ENCODE measurements at places on chromosomes 5 and 9.

- DNase-seq: no peak
These were observed 19.6 kb downstream of the ROR2 start for GRCh38 chr9:91930475-91930874.

- peak; percentile 97 for DNase-seq
These were observed 12.1 kb downstream of the PCDH1 start for GRCh38 chr5:141866096-141866495.

GRCh38 chr5:10615693-10616092 is 51.8 kb downstream of the ANKRD33B start:
- no peak for DNase-seq

DNA sequence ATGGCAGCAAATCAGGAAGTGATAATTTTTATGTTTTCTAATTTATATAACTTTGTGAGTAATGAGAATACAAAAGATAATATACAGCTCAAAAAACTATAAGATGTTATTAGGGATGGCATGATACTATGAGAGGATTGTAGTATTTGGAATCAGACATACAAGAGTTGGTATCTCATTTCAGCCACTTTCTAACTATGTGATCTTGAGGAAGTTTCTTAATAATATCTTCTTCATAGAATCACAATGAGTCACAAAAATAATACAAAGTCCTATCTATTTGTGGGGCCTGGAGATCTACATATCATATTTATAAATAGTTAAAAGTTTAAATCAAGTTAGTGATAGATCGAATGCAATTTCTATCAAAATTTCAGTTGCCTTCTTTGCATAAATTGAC is 23.7 kb upstream of the TMED7 start:
- DNase-seq: no peak

GRCh38 chr9:133506653-133507038 is 18.1 kb downstream of the MYMK start:
- no peak for DNase-seq

DNA sequence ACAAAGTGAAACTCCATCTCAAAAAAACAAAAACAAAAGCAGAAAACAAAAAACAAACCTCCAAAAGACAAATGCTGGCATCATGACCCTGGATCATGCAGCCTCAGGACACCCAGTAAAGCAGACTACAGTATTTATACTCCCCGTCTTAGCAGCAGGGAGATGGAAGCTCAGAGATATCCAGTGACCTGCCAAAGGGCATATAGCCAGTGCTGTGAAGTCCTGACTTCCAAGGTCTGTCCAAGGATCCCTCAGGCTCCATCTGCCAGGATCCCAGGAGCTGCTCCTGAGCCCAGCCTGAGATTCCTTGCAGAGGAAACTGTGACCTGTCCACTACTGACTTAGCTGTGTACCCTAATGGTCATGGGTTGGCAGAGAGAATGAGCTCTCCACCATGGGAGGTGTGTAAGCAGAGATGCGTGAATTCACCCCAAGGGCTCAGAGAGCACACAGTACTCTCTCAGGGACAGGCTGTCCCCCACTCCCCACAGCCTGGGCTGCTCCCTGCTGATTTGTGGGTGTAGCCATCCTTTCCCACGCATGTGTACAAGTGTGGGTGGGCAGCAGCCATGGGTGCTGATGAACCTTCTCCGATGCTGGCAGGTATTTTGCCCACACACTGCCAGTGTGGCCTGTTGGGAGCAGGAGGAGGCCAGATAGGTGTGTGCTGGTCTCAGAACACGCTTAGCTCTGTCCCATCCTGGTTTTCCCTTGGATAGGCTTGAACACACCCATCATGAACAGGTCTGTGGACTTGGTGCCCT is 2.1 kb upstream of the WNK2 start:
- no peak for DNase-seq

DNA sequence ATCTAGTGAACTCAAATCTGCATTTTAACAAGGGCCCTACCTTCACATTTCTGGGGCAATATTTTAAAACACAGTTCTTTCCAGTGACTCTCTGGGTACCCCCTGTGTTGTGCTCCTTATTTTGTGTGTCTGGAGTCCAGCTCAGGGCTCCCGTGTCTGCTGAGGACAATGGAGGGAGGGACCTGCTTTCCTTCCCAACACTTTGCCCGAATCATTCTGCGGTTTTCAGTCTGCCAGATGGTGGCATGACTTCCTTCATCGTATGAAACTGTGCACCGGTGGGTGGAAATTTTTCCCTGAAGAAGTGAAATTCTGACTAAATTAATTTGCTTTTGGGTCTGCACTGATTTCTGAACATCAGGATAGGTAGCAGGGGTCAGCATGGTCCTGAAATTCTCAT is 153.6 kb upstream of the CD180 start:
- no peak for DNase-seq

- DNase-seq: no peak
These were observed 2.7 kb downstream of the LEAP2 start for GRCh38 chr5:132876020-132876759.

DNA sequence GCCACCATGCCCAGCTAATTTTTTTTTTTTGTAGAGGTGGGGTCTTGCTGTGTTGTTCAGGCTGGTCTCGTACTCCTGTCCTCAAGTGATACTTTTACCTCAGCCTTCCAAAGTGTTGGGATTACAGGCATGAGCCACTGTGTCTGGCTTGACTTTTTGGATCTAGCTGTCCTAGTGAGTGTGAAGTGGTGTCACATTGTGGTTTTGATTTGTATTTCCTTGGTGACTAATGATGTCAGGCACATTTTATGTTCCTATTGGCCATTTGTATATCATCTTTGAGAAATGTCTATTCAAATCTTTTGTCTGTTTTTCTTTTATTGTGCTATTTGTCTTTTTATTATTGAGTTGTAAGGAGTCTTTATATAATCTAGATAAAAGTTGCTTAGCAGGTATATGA is 53.5 kb upstream of the MCCC2 start:
- no peak for DNase-seq

DNA sequence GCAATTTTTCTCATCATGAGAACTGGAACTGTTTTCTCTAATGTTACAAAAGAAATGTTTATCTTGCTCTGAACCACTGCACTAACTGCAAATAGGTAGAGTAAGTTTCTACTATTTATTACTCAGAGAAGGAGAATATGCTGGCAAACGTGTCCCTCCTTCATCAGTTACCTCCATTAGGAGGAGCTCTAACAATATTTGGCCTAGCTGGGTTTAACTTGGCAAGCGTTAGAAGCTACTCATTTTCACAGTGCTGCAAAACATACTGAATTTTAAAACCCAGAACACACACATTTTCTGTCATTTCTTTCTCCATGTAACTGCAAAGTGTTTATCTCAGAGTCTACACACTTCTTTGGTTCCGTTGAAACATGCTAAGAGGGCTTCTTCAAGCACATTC is 101.0 kb upstream of the GABRG2 start:
- DNase-seq: peak; percentile 29

- DNase-seq: no peak
These were observed 90.3 kb downstream of the FBXO38 start for GRCh38 chr5:148474025-148474511.

DNA sequence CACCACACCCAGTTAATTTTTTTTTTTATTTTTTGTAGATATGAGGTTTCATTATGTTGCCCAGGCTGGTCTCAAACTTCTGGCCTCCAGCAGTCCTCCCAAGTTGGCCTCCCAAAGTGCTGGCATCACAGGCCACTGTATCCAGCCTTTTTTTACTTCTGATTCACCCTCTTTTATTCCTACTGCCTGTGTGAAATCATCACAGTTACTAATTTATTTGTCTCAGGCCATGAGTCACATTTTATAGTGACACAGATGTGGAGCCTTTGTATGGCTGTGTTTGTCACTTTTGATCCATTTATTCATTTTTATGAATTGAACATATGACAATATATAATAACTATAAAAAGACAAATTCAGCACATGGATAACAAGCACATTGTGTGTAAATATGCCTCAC is 67.1 kb upstream of the SNX2 start:
- DNase-seq: no peak

DNA sequence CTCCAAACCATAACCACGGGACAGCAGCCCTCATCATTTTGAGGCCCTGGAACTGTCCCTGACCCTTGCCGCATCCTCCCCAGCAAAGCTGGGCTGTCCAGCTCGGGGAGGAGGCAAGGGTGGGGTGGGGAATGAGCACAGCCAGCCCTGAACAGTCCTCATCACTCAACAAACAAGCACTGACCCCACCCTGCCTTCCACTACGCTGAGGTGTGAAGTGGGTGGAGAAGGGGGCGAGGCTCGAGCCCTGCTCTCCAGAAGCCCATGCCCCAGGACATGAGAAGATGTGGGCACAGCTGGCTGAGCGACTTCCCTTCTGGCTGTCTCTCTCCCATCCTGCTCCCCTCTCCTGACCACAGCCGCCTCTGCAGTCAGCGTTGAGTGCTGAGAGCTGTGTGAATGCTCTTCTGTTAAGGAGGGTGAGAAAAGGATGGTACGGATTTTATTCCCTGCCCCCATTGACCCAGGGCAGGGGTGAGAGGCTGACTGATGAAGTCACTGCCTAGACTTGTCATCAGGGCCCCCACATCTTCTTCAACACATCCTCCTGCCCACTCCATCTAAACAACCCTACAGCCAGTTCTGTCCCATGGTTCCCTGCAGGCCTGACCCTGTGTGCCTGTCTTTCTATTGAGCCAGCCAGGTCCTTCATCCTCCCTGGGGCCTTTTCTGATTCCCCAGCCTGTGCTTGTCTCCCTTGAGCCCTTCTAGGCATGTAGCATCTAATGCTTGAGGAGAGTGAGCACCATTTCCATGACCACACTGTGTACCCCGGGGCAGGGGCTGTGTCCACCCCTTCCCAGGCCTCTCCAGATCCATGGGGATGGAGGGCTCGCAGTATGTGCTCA is 276.0 kb downstream of the FSTL4 start:
- no peak for DNase-seq

GRCh38 chr5:9249231-9249630 is 296.6 kb downstream of the SEMA5A start:
- DNase-seq: no peak
